ENCODE measurements at places on chromosomes 3 and 15. TPM values are rescaled to one million over a fixed set of nuclear protein-coding genes. Genes with fewer than 3 reads are reported as not detected.

C3orf85 gene
- total RNA-seq: not detected

BNC1 gene
- 10.2 TPM for total RNA-seq

ST8SIA2 gene
- 0.09 TPM for total RNA-seq

CDHR4 gene
- total RNA-seq: not detected

FANCD2OS gene
- not detected for total RNA-seq

GOLGA8Q gene
- not detected for total RNA-seq
